ENCODE measurements at places on chromosomes 3 and 15.

- DNase-seq: no peak
These were observed 1.9 kb upstream of the THBS1 start for GRCh38 chr15:39578851-39579486.

- no peak for DNase-seq
These were observed 6.2 kb upstream of the CEP70 start for GRCh38 chr3:138600100-138600745.

- no peak for DNase-seq
These were observed 274.3 kb downstream of the SUCLG2 start for GRCh38 chr3:67380118-67380517.

DNA sequence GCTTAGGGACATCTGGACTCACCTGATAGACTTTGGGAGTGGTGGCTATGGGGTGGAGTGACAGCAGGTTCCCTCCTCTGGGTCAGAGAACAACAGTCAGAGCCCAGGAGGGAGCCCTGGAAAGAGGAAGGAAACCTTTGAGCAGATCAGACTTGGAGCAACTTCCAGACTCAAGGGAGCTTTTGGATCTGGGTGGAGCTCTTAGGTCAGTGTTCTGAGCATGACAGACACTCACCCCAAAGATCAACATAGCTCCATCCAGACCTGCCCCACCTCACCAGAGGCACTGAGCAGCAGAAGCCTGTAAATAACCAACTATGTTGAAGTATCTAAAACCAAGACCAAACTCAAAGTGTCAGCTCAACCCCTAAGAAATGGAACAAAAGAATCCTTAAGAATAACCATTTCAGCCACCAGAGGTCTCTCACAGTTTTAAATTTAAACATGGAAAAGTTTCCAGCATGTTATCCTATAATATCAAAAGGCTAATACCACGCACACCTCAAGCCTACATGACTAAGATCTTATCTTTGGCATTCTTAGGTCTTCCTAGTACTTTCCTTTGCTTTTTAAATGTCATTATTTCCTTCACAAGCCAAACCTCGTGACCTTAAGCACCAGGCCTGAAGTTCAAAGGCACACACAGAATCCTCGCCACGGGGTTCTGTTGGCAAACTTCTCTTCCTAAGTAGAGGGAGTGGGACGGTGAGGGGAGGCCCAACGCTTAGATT is 56.4 kb downstream of the UMPS start:
- no peak for DNase-seq

DNA sequence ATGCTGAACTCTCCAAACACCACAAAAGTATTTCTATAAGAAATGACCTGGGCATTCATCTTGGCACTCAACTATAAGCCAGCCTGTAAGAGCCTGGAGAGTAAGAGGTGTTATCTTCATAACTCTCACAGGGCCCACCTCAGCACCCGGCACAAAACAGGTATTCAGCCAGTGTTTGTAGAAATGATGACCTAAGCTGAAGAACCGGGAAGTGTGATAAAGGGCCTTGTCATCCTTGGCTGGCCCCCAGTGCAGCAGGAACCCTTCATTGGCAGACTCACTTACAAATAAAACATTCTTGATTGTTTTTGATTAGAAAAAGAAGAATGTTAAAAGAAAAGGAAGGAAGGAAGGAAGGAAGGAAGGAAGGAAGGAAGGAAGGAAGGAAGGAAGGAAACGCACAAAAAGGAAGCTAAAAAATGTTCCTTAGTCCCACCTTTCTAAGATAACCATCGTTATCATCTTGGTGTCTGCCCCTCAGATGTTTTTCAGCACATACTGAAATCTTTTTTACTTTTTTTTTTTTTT is 52.1 kb downstream of the DAPK2 start:
- no peak for DNase-seq

DNA sequence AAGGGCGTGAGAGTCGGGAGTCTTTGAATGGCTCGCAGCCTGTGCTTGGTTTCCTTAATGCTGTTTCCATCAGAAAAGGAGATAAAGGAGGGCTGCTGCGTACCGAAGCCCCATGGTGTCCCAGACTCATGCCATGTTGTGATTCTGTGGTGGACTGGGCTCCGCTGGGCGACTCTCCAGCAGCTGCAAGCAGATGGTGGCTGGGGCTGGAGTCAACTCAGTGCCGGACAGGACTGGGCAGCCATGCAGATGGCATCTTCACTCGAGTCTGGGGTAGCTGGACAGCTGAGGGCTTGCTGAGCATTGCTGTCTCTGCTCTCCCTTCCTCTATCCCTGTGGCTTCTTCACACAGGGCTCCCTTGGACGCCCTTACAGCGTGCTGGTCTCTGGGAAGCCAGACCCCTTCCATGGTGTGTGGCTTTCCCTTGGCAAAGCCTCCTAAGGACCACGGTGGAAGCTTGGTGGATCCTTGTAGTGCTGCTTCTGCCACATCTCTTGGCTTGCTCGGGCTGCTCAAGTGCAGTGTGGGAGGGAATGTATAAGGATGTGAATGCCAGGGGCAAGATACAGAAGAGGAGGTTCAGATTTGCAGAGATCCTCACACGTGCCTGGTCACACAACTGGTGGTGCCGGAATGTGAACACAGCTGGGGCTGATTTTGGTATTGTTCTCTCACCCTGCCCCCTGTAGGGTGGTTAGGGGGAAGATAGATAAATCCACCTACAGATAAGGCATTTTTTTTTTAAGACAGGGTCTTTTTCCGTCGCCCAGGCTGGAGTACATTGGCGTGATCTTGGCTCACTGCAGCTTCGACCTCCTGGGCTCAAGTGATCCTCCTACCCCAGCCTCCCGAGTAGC is 9.0 kb downstream of the NIPA1 start:
- DNase-seq: no peak
